ENCODE measurements at places on chromosomes 16 and 17.

GRCh38 chr17:77189148-77189547 is 48.4 kb downstream of the SEC14L1 start:
- DNase-seq: no peak

- no peak for DNase-seq
These were observed 14.1 kb downstream of the STH start for GRCh38 chr17:46013127-46013501.

- DNase-seq: no peak
These were observed 7.5 kb upstream of the KCNG4 start for GRCh38 chr16:84247331-84247730.

- DNase-seq: no peak
These were observed 191.8 kb downstream of the RBFOX1 start for GRCh38 chr16:7524419-7524818.

DNA sequence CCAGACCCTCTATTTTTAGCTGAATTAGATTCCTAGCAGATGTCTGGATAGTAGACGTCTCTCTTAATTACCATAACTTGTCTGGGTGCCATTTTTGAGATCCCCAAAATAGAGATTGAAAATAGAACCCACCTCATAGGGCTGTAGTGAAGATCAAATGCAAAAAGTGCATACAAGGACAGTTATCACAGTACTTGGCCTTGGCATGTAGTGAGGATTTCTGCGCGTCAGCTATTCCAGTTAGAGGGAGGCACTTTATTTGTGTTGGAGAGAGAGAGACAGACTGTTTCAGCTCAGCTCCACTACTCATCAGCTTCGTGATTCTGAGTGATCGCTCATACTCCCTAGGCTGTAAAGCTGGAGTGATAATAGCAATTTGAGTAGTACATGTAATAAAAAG is 59.6 kb upstream of the CDH13 start:
- DNase-seq: no peak

DNA sequence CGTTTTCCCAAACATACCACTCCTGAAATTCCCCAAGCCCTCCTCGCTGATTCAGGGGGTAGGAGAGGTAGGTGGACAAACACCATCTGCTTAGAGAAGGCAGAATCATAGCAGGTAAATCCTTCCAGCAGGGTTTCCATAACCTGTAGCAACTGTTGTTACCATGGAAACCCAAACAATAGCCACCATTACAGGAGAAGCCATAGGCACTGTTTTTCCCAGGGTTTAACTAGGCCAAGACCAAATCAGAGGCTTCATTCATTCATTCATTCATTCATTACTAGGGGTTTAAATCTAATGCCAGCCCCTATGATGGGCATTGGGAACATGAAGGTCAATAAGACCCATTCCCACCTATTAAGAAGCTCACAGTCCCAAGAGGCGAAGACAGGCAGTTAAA is 25.5 kb upstream of the CIITA start:
- no peak for DNase-seq

DNA sequence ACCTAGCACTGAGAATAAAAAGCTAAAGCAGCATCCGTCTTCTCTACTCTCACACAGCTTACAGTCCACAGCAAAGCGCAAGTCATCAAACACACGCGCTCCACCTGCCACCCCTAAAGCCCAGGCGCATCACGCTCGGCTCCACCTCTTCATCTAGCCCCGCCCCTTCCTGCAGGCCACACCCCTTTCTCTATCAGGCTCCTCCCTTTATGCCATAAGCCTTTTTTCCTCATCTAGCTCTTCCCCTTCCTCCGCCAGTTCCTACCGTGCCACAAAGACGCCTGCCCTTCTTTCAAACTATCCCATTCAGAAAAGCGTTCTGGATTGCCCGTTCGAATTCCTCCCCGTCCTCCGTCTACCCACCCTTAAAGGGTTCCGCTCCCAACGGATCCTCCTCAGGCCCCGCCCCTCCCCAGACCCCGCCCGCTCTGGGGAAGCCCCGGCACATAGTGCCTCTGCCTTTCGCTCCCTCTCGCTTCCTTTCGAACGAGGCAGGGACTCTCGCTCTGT is 417 bp downstream of the C16orf46 start:
- DNase-seq: peak; percentile 81

GRCh38 chr16:25317732-25318316 is 60.2 kb upstream of the ZKSCAN2 start:
- no peak for DNase-seq

DNA sequence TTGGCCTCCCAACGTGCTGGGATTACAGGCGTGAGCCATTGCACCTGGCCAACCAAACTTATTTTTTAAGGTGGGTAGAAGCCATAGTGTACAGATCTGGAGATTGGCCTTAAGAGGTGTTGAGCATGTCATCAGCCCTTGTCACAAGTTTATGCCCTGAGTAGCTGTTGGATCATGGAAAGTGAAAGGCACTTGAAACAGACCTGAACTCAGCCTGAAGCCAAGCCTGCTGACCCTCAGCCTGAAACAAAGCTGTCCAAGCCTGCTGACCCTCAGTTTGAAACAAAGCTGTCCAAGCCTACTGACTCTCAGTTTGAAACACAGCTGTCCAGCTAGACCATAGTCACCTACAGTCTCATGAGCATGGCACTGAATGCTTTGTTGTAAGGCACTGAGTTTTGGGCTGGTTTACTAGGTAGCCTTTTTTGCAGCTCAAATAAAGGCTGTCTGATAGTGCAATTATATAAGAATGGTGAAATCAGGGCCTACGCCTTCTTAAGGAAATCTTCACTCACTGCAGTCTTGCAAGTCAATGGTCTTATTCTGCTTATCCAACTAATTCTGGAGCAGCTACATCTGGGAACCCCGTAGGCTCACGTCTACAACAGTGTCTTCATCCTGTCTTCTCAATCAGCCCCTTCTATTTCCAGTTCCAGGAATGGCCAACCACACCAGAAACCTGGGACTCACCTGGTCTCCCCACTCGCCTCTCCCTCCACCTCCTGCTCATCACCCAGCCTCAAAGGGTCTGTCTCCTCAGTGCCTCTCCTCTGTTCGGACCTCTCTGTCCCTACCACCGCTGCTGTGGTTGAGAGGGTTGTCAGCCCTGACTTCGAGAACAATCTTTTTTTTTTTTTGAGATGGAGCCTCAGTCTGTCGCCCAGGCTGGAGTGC is 2.9 kb upstream of the NPIPB15 start:
- DNase-seq: no peak

DNA sequence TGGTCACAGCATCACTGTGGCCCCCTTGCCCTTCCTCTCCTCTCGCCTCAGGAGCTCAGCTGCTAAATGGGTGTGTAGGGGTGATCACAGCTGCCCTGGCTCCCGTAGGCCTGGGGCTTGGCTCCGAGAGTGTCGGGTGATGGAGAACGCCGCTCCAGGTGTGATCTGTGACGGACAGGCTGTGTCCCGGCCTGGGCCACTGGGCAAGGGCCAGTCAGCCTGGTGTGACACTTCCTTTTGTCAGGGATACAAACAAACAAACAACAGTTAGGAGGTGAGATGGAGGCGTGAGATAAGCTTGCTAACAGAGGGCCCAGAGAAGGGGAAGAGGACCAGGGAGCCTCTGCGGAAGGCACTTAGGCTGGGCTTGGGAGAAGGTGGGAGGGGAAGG is 2.0 kb downstream of the ADGRG1 start:
- DNase-seq: no peak

- DNase-seq: peak; percentile 50
These were observed 186.0 kb upstream of the TNRC6C start for GRCh38 chr17:77772461-77772897.

- DNase-seq: peak; percentile 7
These were observed 67.0 kb downstream of the PRMT7 start for GRCh38 chr16:68377667-68378393.

GRCh38 chr17:49146620-49147306 is 14.2 kb downstream of the B4GALNT2 start:
- DNase-seq: peak; percentile 93

- DNase-seq: no peak
These were observed 2.6 kb downstream of the SPDYE4 start for GRCh38 chr17:8755590-8756255.

DNA sequence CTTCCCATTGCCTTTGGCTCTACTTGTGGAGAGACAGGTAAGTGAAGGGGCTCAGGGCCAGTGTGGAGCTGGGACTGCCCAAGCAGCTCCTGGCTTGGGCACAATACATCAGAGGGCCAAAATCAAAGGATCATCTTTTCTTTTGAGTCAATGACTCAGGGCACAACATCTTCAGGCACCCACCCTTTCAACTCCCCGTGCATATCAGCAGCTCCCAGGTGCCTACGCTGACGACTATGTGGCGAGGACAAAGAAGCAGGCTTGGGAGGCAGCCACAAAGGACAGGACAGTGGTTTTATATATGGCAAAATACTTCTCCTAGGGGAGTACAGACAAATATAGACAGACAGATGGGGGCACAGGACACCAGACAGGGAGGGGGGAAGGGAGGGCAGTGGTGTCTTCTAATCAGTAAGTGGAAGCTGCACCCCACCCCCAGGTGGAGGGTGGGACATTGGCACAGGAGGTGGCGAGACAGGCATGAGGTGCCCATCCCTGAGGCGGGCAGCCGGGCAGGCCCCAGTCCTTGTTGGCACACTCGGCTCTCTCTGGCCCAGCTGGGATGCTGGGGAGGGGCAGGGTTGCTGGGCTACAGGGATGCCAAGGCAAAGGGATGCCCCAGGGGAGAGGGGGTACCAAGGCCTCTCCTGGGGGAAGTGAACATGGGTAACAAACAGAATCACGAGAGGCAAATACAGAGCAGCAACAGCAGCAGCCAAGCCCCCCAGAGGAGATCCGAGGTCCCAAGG is 7.7 kb upstream of the ARL5C start:
- DNase-seq: no peak

GRCh38 chr17:5183410-5183793 is 8.3 kb downstream of the ZNF594 start:
- no peak for DNase-seq

GRCh38 chr17:74094651-74095050 is 108.8 kb upstream of the RPL38 start:
- no peak for DNase-seq

- DNase-seq: no peak
These were observed 252.8 kb upstream of the FOXF1 start for GRCh38 chr16:86257546-86257945.

GRCh38 chr16:30766933-30767284 is 4.8 kb downstream of the RNF40 start:
- no peak for DNase-seq

DNA sequence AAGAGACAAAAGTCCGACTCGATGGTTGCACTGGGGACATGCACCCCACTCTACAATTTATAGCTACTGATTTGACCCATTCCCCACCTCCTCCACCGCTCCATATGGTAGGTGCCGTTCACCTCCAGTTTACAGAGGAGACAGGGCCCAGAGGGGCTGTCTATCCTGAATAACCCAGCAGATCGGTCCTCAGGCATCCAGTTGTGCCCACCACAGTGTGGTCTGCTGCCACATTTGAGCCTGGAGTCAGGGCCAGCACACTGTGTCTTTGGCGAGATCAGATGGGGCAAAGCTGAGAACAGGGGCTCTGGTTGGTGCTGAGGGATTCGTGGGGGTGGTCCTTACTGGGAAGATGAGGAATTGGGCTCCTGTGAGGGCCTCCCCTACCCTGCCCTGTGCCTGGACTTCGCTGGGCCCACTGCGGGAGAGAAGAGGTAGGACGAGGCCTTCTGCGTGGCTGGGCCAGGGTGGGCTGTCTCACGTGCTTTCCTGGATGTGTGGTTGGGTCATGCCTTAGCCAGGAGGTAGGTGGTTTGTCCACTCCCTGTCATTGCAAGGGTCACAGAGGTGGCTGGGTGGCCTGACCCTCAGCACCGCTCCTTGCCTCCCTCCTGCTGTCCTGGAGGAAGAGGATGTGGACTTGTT is 2.8 kb downstream of the ADCY7 start:
- DNase-seq: no peak

DNA sequence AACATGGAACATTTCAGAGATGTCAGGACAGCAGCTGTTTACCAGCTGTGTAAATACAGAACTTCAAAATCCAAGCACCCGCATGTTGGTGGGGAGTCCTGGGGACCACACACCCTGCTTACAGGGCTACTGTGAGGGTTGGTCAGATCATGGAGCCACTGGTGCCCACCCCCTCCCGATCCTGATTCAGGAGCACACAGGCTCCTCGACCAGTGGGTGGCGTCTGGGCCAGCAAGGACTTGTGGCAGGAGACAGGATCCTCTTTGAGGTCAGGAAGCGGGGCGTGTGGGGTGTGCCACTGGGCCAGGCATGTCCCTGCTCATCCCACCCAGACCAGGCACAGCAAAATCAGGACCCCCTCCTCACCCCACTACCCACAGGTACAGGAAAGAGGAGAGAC is 83.6 kb downstream of the SDK2 start:
- no peak for DNase-seq

DNA sequence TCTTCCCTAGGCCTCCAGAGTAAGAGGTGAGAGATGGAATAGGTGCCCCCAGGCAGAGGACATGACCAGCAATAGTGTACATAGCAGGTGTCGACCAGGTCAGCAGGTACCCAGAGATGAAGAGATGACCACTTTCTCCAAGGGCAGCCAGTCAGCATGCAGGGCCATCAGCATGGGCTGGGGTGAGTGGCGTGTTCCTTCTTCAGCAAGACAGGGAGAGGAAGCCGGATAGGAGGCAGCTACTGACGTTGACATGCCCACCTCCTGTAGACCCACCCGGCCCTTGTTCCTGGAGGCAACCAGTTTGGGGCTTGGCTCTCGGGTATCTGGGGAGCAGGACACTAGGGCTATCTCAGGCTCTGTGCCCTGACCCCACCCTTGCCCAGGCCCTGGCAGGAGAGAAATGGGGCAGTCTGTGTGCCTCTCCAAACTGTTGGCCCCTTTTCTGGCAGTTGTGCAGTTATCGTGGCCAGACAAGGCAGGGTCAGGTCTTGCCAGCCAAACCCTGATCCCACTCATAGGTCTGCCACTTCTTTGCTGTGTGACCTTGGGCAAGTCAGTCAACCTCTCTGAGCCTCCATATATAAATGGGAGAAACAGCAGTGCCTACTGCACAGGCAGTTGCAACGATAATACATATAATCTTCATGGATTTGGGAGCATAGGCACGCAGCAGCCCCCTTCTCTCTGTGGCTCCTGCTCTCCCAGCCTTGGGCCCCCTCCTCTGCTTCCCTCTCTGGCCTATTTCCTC is 1.4 kb upstream of the NDRG4 start:
- no peak for DNase-seq

GRCh38 chr16:49658531-49658930 is 197.4 kb downstream of the ZNF423 start:
- DNase-seq: no peak

GRCh38 chr17:18263885-18264682 is 3.6 kb downstream of the MIEF2 start:
- DNase-seq: no peak

DNA sequence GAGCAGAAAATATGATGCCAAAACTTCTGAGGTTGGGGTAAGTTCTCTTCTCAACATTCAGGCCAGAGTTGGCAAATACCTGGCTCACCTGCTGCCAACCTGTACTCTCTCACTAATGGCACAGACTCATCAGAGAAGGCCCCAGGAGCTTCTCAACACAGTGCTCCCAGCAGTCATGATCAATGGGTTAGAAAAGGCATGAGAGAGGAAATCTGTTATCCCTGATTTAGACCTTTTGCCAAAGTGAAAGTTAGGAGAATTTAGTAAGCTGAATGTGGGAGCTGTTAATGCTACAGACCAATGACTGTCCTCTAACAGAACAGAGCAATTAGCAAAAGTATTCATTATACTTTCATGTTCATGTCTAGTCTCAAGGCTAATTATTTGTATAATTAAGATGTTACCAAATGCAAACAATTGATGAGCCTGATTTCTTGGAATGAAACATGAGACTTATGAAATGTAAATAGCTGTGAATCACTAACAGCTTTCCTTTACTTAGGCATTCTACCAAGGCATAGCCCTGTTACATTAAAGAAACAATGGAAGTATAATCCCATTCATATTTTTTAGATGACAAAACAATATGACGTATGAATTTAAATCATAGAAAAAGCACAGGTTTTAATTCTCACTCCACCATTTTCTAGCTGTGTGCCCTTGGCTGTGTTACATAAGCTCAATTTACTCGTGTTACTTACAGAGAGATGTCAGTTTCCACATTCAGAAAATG is 68.7 kb upstream of the MARCHF10 start:
- DNase-seq: peak; percentile 75
